Activated T-helper 1 cell treated with Interleukin-2 at 50 U/mL for 16 hours (primary cell): ENCODE measurements at places on chromosomes 2 and 18.

- no peak for DNase-seq
Observed at GRCh38 chr18:71673498-71673897, 870.6 kb downstream of the CBLN2 start.

GRCh38 chr2:5617358-5617757, 74.8 kb upstream of the SOX11 start:
- no peak for DNase-seq

DNA sequence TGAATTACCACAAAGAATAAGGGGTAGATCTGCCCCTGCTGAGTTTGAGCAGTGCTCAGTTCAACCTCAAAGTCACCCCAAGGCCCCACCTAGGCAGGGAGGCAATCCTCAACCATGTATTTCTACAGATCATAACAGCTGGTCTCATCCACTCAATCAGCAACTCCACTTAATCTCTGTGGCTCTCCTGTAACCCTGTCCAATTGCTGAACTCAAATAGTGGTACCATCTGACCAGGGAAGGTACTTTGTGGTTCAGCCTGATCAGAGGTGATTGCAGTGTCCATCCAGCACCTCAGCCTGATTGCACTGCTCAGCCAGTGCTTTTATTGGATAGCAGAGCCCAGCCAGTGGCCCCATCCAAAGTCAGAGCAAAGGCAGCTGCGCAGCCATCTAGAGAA, 91.0 kb upstream of the SLC4A10 start:
- DNase-seq, result no peak

- no peak for DNase-seq
Observed at GRCh38 chr2:100000915-100001707, 141.3 kb downstream of the AFF3 start.

DNA sequence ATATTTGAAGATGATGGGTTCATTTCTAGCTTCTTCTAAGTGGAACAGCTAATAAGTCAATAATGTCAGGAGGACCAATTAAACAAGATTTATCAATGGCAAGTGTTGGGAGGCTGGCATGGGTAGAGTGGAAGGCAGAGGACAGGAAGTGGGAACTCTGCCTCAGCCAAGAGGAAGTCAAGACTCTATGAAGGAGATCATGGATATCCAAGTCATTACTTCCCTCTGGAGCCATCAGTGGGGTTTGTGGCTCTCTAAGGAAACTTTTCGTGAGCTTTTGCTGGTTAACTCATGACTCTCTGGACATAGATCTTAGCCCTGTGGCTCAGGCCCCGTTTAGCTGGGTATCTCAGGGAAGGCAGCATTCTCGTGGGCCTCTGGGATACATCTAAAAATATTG, 410.4 kb upstream of the ID2 start:
- no peak for DNase-seq

DNA sequence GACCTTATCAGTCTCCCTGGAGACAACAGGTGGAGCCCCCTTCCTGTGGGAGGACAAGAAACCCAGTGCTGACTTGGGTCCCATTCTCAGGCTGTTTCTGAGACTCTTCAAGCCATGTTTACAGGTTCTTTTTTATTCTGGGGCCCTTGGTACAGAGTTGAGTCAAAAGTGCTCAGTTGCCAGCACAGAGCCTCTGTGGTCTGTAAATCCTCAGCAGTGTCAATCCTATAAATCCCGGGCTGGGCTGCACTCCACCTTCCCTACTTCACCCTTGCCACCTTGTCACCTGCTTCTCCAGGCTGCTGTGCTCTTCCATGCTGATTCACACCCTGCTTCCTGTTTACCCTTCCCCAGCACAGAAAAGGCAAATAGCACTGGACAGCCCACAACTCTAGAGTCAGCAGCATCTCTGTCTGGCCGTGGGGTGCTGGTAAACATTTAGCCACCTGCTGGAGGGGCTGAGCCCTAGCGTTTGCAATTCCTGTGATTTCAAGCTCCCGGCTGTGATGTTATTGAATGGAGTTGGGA, 74.7 kb downstream of the TNFRSF11A start:
- no peak for DNase-seq

DNA sequence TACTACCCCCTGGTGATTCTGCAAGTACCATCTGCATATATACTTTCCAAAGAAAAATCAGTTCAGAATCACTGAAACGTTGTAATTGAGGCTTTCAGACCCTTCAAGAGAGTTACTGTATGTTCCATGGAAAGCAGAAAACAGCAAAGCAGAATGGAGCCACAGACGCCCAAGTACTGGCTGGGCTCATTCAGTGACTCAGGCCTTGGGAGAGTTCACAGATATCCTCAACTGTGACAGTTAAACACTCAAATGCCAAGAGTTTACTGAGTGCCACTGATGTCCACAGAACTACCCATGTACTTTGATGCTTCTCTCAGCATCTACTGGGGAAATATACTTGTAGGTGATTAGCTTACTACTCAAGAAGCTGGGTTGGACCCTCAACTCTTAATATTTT, 303.4 kb downstream of the TCF4 start:
- no peak for DNase-seq

DNA sequence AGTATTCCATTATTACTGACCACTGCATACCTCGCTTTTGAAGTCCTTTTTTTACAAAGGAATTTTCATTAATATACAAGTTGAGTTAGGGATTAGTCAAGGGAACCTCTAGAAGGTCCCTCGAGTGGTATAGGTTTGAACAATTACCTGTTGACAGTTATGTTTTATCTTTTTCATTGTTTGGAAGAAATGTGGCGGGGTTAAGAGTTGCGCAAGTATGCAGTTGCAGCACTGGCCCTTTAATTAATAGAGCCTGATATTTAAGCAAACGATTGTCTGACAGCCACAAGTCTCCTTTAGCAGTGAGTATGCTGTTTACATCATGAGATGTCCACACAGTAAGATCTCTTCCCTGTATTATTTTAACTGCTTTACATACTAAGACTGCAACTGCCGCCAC, 24.3 kb downstream of the KYNU start:
- DNase-seq, result no peak

DNA sequence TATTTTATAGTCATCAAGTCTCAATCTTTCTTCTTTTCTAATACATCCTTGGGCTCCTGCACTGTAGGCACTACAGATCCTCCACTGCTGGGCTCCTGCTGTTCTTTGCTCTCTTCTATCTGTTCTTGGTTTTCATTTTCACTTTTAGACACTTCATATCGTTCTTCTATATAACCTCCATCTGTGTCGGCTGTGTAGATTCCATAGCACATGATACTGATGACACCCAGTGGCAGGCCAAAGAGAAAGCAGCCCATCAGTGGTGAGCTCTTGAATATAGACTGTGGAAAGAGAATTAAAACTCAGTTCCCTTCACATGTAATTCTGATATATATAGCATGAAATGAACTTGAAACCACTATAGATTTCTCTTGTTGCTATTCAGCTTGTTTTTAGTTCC, 38.0 kb downstream of the TMX3 start:
- no peak for DNase-seq

DNA sequence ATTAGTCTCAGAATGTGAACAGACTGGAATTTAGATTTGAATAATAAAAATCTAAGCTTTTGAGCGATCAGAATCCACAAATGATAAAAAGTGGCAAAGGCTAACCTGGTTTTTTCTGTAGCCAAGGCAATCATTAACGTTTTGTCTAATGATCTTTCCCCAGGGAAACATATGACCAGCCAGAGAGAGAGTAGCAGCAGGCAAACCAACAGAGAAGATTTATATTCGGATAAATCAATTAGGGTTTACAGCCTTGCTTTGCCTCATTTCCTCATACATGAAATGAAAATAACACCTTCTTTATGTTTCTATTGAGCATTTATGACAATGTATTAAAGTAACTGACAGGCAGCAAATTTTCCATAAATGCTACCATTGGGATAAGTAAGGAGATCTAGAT, 14.5 kb downstream of the TIA1 start:
- DNase-seq, result no peak

GRCh38 chr2:72293620-72294019, 146.0 kb upstream of the CYP26B1 start:
- DNase-seq, result no peak
